ENCODE measurements at places on chromosomes 6 and 20. TPM values are rescaled to one million over a fixed set of nuclear protein-coding genes. Genes with fewer than 3 reads are reported as not detected.

PNPLA1 gene
- total RNA-seq, result 0.19 TPM

DNA sequence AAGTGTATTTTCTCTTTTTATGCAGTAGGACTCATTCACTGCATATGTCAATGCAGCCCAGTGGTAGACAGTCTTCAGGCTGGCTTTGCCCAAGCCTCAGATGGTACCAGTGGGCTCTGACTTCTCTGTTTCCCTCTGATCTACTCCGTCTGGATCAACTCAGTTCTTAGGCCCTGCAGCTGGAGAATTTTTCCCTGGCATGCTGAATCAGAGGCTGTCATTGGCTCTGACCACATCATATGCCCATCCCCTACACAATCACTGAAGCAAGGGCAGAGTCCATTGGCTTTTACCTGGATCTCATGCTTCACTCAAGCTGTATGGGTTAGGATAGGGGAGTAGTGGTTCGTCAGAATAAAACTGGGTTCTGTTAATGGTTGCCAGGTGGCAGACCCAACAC lies 57.8 kb downstream of the KIZ start:
- no peak for DNase-seq

- no peak for DNase-seq
Observed at GRCh38 chr6:132089173-132089572, 138.0 kb upstream of the CCN2 start.

DNA sequence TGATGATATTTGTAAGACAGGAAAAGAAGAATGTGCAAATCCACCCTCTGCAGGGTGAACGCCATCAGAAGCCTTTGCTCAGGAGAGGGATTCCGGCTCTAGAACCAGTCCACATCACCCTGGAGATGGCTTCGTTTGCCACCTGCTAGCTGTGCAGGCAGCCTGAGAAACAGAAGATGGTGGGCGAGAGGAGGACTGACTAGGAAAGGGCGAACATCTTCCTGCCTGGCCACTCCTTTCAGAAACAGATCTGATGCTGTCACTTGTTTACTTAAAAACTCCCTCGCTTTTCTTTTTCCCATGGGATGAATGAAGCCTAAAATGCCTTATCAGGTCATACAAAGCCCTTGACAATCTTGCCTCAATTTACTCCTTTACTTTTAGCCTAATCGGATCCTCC lies 1.2 kb downstream of the PTPRA start:
- DNase-seq, result no peak

DNA sequence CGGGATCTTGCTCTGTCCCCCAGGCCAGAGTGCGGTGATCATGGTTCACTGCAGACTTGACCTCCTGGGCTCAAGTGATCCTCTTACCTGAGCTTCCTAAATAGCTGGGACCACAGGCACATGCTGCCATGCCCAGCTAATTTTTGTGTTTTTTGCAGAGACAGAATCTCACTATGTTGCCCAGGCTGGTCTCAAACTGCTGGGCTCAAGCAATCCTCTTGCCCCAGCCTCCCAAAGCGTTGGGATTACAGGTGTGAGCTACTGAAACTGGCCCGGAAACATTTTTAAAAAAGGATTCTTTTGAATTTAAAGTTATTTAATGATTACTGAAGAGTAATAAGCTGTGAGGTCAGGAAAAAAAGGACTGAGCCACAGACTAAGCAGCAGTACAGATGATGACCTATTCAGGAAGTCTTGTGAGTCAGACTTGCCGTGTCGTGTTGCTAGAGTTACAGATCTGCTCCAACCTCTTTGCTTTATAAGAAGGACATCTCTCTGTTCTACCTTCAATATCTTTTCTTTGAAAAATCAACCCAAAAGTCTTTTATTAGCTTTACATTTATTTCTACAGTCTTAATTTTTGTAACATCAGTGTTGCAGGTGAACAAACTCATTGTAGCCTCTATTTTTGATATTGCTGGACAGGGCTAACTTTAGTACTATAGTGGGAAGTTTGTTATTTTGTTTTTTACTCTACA lies 108.7 kb downstream of the NCOA3 start:
- peak; percentile 67 for DNase-seq

DNA sequence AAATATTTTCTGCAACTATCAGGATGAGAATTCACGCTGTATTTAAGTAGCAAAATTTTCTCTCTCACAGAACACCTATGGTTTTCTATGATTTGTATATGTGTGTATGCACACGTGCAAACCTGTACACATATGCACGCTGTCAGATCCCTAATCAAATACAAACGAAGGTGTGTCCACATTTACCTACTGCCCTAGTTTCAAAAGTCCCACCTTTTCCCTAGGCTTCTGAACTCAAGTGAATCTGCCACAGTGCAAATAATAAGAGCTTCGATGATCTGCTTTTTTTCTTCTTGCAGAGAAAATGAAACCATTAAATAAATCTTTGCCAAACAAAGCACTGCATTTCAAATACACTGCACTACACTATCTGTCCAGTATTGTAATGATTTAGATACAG lies 6.5 kb downstream of the HIVEP2 start:
- DNase-seq, result no peak

- DNase-seq, result no peak
Observed at GRCh38 chr6:35494161-35494563, 2.7 kb downstream of the TEAD3 start.

DNA sequence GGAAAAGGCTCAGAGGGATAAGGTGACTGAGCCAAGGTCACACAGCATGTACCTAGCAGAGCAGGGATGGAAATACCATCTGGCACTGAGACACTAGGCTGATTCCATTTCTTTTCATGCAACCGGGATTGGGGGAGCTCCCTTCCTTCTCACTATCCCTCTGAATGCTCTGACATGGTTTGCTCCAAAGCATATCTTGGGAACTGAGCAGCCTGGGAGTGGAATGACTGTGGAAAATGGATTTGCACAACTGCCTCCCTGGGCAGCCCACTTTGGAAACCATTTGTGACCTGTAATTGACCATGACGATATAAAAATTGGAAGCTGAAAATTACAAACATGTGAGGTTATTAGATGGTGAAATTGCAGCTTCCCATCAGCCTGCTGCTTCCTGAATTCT lies 309.0 kb upstream of the CHD6 start:
- DNase-seq, result no peak

DNA sequence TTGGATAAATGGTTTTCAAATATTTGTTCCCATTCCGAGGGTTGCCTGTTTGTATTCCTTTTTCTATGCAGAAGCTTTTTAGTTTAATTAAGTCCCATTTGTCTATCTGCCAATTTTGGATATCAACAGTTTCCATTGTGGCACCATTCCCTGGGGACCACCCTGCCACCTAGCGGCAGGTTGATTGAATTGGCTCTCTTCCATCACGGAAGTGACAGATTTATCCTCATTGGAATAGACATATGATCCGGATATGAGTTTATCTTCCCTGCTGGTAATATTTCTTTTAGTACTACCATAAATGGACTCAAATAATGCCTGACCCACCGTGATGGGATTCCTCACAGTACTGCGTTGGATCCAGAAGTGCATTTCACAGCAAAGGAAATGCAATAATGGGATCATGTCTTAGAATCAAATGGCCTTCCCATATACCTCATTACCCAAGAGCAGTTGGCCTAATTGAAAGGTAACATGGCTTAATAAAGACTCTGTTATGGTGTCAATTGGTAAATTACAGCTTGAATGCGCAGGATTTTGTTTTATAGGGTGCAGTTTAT lies 327.0 kb downstream of the BMP2 start:
- DNase-seq, result peak; percentile 60

DNA sequence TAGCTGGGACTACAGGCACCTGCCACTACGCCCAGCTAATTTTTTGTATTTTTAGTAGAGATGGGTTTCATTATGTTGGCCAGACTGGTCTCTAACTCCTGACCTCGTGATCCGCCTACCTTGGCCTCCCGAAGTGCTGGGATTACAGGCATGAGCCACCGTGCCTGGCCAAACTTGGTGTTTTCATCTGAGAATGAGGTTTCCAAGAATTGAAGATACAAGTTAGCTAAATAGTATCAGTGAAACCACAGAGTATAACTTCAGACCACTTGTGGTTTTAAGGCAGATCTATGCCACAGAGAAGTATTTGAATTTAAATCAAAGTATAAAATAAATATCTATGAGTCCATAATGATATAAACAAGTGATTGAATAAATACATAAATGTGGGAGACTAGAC lies 70.1 kb downstream of the SLC16A10 start:
- DNase-seq, result no peak

DNA sequence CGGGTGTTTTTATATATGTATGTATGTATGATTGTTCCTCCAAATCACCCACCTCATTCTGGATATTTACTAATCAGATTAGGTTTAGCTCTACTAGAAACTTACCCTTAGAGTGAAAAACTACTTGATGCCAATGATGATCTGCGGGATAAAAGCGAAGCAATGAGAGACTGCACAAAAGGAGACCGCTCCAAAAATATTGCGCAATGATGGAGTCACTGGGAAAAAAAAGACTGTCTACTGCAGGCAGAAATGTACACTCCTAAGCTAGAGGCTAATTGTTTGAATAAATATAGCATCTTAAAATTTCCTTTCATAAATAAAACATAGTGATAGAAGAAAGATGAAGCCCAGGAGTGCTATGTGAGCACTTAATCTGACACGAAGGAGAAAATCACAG lies 7.3 kb downstream of the RAB32 start:
- no peak for DNase-seq

Data from Calu3 (cell line).